ENCODE measurements at places on chromosomes 7 and 10.

DNA sequence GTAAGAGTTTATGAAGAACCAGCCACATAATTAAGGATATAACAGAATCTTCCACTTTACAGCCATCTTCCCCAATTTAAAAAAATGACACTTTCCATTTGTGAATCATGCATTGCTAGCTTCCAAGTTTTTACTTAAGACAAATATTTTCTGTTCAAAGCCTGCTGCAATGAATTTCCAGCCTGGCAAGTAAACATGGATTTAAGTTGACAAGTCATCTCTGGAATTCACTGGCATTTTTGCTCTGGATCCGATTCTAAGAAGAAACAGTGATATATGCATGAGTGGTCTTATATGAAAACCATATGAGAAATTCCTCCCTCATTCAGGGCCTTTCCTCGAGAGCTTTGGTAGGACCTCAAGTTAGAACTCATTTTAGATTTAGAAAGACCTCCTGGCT is 116.1 kb upstream of the CDCA7L start:
- DNase-seq, result peak; percentile 8

DNA sequence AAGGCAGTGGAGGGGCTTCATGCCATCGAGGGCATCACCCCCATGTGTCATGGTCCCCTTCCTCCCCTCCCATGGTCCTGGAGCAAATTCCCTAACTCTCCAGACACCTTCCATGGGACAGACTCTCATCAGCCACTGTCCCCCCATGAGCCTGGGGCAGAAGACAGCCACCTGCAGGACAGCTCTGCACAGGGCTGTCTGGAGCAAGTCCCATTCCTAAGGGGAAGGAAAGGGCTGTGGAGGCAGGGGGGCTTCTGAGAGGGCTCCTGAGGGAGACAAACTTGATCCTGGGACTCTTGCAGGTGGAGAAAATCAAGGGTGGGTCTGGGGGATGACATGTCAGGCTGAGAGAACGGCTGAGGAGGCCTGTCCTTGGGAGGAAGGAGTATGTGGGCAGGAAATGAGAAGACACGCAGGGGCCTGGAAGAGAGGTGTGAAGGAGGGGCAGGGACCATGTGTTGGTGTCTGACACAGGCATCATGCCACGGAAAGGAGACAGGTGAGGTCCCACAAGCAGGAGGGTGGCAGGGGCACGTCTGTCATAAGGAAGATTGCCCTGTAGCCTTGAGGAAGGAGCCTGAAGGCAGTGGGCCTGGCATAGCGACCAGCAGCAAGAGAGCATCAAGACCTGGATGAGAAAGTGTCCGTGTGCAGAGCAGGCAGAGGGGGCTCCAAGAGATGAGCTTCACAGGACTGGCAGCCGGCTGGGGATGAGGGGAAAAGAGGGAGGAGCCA is 14.4 kb upstream of the GDF10 start:
- no peak for DNase-seq

DNA sequence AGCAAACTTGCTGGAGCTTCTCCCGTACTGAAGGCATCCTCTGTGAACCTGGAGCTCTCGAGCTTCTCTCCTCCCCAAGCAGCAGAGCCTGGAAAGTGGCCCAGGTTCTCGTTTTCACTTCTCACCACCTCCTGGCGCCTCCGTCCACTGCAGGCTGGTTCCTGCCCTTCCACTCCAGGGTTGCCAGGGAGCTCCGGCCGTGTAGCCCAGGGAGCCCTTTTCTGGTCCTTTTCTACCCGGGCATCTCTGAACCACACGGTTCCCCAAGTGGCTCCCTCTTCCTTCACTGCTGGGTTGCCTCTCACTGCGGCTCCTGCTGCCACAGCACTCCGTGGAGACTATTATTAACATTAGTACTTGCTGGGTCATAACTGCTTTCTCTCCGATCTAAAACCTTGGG is 208.6 kb upstream of the PPP2R2D start:
- DNase-seq, result no peak

- peak; percentile 81 for DNase-seq
Measured at GRCh38 chr10:63766745-63767137, 245.5 kb downstream of the REEP3 start.

GRCh38 chr10:105729428-105729827 is 1088.3 kb downstream of the SORCS3 start:
- DNase-seq, result no peak

- no peak for DNase-seq
Measured at GRCh38 chr7:11120675-11121220, 147.1 kb downstream of the PHF14 start.

GRCh38 chr7:135207406-135208101 is 3.8 kb downstream of the WDR91 start:
- DNase-seq, result no peak

DNA sequence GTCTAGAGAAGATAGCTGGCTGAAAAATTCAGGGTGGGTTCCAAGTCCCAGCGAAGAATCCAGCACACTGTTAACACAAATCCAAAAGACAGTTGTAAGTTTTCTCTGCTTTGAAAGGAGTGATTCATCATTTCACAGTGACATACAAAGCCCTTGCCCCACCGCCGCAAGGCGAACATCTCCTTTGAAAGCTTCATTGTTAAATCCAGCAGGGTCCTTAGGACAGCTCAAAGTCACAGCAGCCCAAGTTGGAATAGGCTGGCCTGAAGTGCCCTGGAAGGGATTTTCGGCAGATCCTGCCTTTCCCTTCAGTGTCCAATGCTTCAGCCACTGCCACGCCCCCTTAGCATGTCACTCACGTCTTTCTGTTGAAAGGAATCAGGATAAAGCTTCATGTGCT is 526.1 kb downstream of the CALN1 start:
- peak; percentile 8 for DNase-seq

GRCh38 chr10:122263971-122264370 is 7.1 kb upstream of the BTBD16 start:
- peak; percentile 96 for DNase-seq

DNA sequence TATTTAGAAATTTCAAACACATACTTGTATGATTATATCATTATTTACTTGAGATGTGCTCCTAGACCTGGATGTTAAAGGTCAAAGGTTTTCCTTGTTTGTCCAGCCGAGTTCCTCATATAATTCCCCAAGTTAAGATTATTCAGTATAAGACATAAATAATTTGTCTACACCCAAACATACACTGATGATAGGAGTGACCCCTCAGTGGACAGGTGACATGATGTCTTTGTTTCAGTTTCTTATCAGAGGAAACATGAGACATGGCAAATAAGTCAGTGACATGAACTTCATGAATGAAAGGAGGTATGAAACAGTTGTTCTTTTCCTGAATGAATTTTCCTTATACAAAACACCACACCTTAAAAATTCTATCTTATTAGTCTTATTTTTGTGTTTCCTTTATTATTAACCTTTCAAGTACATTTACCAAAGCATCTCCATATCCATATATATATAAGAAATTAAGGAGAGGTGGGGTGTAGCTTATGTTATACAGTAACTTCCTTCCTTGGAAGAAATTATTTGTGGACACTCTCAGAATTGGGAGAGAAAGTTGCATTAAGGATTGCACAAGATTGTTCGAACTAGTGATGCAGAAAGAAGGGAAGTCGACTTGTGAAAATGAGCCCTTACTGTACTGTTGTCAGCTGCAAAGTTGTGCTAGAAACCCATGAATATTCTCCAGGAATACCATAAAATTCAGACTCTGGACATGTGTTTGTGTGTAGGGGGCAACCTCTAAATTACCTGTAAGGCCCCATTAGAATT is 60.5 kb downstream of the POM121L12 start:
- DNase-seq, result no peak

DNA sequence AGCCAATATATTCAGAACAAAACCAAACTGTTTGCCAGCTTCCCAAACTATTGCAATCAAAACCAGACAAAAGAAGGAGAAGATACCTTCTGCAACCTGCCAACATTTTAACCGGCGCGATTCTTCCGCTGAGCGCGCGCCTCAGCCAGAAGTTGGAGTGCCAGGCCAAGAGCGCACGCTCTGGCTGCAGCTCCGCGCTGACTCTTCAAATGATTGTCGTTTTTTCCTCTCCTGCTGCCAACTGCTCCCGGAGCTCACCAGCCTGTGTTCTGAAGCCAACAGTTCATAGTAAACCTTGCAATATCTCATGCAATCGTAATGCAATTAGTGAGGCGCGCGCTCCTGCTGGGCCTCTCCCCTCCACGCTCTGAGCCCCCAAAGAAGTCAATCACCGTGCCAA is 259.7 kb upstream of the MGMT start:
- no peak for DNase-seq

- no peak for DNase-seq
Measured at GRCh38 chr10:121002586-121003205, 151.5 kb downstream of the WDR11 start.

DNA sequence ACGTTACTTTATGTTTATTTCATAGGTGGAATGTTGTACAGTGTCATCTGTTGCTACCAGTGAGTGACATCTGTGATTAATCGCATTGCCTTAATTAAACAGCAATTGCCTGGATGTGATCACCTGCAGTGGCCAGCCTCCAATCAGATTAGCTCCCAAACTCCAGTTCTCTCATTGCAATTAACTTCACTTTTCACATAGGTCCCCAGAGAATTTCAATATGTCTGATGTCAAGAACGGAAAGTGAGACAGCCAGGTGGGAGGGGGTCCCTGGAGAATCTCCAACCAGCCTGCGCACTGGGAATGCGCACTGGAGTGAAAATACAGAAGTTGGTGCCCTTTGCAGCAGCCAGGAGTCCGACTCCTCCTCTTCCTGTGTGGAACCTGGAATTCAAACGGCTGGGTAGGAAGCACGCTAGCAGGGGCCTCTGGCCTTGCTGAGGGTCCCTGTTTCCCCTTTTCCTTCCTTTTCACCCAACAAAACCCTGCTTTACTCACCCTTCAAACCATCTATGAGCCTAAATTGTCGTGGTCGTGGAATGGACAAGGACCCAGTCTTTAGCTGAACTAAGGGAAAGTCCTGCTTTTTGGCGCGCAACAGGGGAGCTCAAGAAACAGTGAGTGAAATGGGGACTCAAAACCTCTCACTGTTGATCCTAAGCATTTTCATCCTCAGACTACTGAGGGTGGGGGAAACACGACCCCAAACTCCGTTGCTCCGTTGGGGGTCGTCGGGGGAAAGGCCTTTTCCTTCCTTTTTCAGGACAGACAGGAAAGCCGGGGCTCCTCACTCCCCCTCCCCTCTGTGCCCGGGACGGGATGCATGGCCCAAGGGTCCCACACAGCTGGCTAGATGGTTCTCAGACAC is 1355.5 kb upstream of the LRRTM3 start:
- peak; percentile 65 for DNase-seq

DNA sequence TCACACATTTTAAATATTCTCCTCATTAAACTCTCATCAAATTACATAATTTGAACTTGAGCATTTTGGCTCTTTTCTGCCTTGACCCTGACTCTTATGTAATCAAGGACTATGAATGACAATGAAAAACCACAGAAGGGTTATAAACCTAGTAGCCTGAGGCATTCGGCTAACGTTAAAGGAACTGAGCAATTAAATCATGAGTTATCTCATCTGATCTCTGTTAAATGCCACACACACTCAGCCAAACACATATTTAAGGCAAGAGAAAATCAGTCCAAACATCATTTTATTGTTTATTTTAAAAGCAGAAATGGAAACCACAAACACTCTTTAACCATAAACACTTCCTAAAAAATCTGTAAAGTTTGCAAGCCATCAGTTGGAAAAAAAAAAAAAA is 204.3 kb downstream of the DGKI start:
- DNase-seq, result peak; percentile 18

GRCh38 chr7:11298220-11298619 is 324.5 kb downstream of the PHF14 start:
- DNase-seq, result no peak

DNA sequence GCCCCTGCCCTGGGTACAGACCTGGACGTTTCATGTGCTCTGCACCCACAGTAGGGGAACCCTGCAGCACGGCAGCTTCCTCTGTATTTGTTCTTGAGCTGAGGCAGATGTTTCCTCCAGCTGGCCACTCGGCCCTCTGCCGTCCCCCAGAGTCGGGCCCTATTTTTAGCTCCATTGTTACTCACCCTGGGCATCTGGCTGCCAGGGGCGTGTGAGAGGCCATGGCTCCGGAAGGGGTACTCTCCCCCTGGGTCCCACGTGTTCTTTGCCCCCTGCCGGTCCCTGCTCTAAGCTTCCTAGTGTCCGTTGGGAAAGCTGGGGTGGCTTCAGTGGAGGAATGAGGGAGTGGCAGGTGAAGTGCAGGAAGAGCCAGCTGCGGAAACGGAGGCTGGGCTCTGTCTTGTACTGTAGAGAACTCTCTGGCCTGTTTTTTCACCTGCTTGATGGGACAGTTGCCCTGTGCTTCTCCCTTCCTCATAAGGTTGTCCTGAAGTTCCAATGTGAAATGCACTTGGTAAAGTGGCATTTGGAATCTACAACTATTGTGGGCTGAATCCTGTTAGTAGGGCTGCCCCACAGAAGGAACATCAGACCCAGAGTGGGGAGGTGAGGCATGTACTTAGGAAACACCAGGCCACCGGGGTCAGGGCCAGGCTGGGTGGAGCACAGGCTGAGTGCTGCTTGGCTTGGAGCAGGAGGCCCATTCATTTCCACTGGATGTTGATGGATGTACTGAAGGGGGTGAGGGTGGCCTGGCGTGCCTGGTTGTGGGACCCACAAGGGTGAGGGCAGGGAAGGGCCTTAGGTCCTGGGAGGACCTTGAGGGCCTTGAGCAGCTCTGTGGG is 30.6 kb downstream of the PALD1 start:
- no peak for DNase-seq

DNA sequence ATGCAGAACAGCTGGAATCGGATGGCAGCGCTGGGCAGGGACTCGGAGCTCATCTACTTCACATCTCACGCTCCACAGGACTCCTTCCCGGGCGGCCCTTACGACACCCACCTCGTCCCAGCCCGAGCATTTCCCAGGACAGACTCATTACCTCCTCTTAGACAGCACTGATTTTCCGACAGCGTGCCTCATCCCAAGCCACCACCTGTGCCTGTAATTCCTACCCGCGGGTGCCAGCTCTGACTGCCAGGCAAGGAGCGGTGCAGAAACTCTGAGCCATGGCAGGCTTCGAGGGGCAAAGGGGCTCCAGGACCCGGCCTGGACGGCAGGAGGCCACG is 25.6 kb downstream of the GPER1 start:
- no peak for DNase-seq

GRCh38 chr7:28222636-28223035 is 42.0 kb upstream of the JAZF1 start:
- DNase-seq, result no peak

DNA sequence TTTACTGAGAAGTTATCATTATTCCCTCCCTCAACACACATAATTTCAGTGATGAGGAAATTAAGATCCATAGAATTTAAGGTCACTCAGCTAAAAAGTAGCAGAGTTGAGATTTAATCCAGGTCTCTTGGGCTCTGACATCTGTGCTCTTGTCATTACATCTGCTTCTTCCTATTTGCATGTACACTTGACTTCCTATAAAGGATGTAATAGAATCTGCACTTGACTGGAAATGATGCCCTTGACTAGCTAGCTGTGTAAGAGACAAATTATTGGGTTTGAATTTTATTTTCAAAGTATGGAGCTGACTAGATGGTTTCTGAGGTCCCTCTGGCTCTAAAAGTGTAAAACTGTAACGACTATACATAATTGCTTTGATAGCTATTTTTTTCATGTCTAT is 59.5 kb downstream of the AGK start:
- DNase-seq, result no peak

- DNase-seq, result no peak
Measured at GRCh38 chr7:37494926-37495325, 46.3 kb upstream of the ELMO1 start.

Data from fibroblast of upper back skin (primary cell).